ENCODE measurements at places on chromosomes 1 and 21. TPM values are rescaled to one million over a fixed set of nuclear protein-coding genes. Genes with fewer than 3 reads are reported as not detected.

The NPHS2 gene
- not detected for total RNA-seq

The AIRE gene
- not detected for total RNA-seq

The RNU1-2 gene
- 2,369 TPM for total RNA-seq

The QSOX1 gene
- total RNA-seq: 62.6 TPM

The FCRL1 gene
- not detected for total RNA-seq

The ATP1A4 gene
- 0.55 TPM for total RNA-seq

The LTN1 gene
- total RNA-seq: 24.9 TPM

- DNase-seq: no peak
These were observed 61.1 kb downstream of the FYB2 start for GRCh38 chr1:56758135-56758534.

GRCh38 chr1:150138044-150138443 lies 11.7 kb upstream of the PLEKHO1 start:
- DNase-seq: no peak

- no peak for DNase-seq
These were observed 29.6 kb downstream of the SIM2 start for GRCh38 chr21:36728371-36729111.

DNA sequence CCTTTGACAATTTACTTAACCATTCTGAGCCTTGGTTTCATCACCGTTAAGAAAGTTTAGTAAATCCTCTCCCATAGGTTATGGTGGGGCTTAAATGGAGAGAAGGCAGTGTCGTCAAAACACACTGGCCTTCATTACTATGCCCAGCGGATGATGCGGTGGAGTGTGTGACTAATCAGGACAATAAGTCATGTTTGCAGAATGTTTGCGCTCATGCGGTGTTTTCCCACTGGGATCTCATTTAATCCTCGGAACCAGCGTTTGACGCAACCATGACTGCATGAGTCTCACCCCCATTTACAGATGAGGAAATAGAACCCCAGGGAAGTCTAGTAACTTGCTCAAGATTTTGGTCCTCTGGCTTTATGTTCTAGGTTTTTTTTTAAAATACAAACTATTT lies 17.5 kb downstream of the SLC26A9 start:
- no peak for DNase-seq

- DNase-seq: no peak
These were observed 15.4 kb downstream of the EFNA3 start for GRCh38 chr1:155093911-155094621.

GRCh38 chr1:93143136-93143535 lies 37.1 kb downstream of the TMED5 start:
- no peak for DNase-seq

GRCh38 chr21:14755086-14755485 lies 209.0 kb upstream of the SAMSN1 start:
- DNase-seq: no peak

- no peak for DNase-seq
These were observed 89.9 kb downstream of the WLS start for GRCh38 chr1:68142461-68142860.

- DNase-seq: no peak
These were observed 49.9 kb downstream of the SNX27 start for GRCh38 chr1:151661751-151662150.

GRCh38 chr21:42405064-42406013 lies 1.6 kb downstream of the UBASH3A start:
- no peak for DNase-seq

DNA sequence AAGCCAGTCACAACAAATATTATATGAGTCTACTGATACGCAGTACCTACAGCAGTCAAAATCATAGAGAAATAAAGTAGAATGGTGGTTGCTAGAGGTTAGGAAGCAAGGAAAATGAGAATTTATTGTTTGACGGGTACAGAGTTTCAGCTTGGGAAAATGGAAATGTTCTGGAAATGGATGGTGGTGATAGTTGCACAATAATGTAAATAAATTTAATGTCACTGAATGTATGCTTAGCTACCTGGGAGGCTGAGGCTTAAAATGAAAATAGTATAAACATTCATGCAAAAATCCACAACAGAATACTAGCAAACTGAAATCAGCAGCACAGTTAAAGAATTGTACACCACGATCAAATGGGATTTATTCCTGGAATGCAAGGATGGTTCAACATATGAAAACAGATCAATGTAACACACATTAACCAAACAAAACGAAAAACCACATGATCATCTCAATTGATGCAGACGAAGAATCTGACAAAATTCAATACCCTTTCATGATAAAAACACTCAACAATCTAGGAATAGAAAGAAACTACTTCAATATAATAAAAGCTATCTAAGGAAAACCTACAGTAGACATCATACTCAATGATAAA lies 10.7 kb downstream of the TUT4 start:
- DNase-seq: no peak

- no peak for DNase-seq
These were observed 8.3 kb upstream of the CD55 start for GRCh38 chr1:207313131-207313530.

DNA sequence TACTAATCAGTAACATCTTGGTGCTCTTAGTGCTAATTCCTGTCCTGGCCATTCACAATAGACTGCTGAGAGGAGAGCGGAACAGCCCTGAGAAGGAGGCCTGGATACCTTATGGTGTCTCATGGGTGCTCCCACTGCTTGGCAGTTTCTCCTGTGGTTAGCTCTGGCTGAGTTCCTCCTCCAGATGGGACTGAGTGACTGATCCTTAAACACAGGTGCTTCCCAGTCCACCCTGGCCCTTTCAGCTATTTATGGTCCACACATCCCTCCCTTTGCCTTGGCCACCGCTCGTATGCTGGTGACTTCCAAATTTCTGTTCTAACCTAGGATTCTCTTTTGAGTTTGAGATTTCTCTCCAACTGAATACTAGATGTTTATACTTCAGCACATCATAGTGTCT lies 157.0 kb upstream of the CACNA1E start:
- DNase-seq: no peak

GRCh38 chr1:172764378-172764777 lies 105.5 kb downstream of the FASLG start:
- no peak for DNase-seq

- DNase-seq: no peak
These were observed 127.3 kb upstream of the POU3F1 start for GRCh38 chr1:38173848-38174247.

GRCh38 chr1:72285074-72285425 lies 2.7 kb upstream of the NEGR1 start:
- no peak for DNase-seq

- no peak for DNase-seq
These were observed 256.3 kb downstream of the TPR start for GRCh38 chr1:186118724-186119123.

Data from activated T-helper 2 cell treated with anti-CD3 and anti-CD28 coated beads, Interferon-gamma antibody, Interleukin-2, Interleukin-4, amounts not matched to agents 10 μg/mL and 5 μg/mL and 100 μg/mL, durations not matched to agents 14 hours and 24 hours and 36 hours (primary cell).